Fibroblast of skin of abdomen (primary cell): ENCODE measurements at places on chromosomes 2 and 18.

DNA sequence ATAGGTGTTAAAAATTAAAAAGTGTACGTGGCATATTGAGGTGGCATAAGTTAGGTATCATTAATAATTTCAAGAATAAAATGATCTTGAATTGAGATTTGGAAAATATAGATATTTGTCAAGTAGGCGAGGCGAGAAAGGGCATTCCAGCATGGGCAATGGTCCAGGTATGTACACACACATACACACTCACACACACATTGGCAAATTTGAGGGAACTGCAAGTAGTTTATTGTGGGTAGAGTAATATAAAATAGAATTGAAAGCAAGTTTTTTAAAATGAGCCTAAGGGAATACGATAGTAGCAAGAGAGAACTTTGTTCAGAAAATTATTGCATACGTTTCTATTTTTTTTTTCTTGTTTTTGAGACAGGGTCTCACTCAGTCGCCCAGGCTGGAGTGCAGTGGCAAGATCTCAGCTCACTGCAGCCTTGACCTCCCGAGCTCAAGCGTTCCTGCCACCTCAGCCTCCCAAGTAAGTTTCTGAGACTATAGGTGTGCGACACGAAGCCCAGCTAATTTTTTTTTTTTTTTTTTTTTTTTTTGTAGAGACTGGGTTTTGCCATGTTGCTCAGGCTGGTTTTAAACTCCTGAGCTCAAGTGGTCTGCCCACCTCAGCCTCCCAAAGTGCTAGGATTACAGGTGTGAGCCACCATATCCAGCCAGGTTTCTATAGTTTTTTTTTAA lies 96.7 kb upstream of the SLC39A10 start:
- DNase-seq = no peak

- no peak for DNase-seq
Observed at GRCh38 chr2:129748250-129748649, 231.2 kb upstream of the RAB6C start.

GRCh38 chr2:30622452-30622851 lies 175.4 kb downstream of the LCLAT1 start:
- DNase-seq = no peak

DNA sequence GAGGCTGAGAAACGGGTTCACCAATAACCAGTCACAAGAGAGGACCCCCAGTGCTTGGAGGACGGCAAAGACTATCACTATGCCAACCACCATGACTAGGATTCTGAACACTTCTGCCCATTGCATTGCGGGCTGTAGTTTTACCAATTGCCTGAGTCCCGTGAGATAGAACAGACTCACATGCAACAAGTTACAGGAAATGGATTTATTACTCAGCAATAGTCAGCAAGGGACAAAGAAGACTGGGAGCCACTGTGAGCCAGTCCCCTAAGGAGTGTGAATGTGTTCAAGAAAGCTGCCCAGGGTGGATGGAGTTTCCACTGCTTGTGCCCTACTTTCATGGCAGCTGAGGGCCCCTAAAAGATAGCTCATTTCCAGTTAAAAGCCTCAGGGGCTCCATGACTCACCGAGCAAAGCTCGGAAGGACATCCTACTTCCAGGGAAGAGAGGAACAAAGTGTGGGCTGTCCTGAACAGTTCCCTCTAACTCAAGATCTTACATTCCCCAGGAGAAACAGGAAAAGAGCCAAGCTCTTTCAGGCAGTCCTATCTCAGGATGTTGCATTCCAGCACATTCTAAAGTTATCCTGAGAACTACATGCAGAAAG lies 54.4 kb downstream of the SLC4A3 start:
- peak; percentile 61 for DNase-seq

GRCh38 chr2:119422360-119423107 lies 9.1 kb upstream of the TMEM37 start:
- DNase-seq = no peak

DNA sequence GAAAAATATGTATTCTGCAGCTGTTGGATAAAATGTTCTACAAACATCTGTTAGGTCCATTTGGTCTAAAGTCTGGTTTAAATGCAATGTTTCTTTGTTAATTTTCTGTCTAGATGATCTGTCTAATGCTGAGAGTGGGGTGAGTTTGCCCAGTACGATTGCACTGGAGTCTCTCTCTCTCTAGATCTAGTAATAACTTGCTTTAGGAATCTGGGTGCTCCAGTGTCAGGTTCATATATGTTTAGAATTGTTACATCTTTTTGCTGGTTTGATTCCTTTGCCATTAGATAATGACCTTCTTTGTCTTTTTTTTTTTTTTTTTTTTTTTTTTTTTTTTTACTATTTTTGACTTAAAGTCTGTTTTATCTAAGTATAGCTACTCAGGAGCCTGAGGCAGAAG lies 10.4 kb downstream of the GCC2 start:
- no peak for DNase-seq

DNA sequence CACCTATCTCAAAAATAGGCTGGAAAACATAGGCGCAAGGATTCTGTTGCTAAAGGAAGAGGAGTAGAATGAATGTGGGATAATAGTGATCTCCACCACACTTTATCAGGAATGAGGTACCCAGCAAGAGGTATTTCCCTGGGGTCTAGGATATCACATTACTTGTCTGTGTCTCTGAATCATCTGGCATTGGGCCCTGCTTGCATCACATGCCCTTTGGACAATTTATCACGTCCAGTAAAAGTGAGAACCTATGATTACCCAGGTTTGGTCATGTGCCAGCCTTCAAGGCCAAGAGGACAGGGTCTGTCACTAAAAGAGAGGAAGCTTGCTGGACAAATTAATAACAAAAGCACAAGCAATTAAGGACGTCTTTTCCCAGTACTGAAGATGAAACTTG lies 11.4 kb upstream of the TRAPPC8 start:
- DNase-seq = peak; percentile 8

DNA sequence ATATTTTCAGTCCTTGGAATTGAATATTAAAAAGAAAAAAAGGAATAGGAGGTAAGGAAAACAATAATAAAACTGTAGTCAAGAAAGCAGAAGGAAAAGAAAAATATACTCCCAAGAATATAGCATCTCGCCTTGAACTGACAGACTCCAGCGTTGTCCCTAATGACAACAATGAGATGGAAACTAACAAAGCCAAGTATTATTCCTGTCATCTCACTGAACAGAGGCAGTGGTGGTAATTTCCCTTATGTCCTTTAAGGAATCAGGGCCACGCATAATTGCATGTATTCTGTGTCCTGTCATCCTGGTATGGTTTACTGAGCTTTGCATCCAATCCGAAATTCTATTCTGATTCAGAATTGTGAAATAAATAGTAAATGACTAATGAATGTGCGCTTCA lies 158.9 kb downstream of the LRRTM4 start:
- no peak for DNase-seq

- DNase-seq = no peak
Observed at GRCh38 chr2:5749347-5749746, 57.2 kb downstream of the SOX11 start.

DNA sequence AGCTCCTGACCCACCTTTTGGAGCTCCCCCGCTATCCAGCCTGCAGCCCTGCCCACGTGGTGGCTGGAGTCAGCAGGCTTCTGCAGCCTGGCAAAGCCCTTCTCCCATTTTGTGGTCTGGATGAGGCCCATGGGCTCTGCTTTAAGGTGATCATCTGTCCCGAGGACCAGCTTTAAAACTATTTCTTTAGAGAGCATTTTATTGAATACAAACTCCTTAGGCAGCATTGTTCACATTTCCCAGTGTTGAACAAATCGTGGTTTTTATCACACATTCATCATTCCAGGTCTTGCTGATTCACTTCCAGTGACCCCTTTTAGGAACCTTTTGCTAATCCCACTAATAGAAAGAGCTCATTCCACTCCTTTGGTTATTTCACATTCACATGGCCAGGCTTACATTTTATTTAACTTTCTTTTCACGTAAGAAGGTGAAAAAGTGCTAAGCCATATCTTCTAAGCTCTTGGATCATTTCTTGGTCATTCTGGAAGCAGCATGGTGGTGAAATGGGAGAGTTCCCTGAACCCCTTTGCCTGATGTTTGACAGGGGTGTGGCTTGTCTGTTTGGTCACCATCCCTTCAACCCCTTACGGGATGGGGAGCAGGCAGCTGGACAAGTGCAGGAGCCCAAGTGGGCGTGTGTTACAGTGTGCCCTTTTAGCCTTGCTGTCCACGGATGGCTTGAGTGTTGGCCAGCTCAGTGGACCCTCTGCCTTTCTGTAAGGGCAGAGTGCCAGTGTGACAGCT lies 80.4 kb upstream of the RAPGEF4 start:
- DNase-seq = peak; percentile 91

- DNase-seq = no peak
Observed at GRCh38 chr2:47307066-47307465, 95.9 kb upstream of the MSH2 start.

- no peak for DNase-seq
Observed at GRCh38 chr2:46303822-46304221, 6.6 kb downstream of the EPAS1 start.

- DNase-seq = peak; percentile 73
Observed at GRCh38 chr2:139079311-139079710, 299.1 kb upstream of the NXPH2 start.

DNA sequence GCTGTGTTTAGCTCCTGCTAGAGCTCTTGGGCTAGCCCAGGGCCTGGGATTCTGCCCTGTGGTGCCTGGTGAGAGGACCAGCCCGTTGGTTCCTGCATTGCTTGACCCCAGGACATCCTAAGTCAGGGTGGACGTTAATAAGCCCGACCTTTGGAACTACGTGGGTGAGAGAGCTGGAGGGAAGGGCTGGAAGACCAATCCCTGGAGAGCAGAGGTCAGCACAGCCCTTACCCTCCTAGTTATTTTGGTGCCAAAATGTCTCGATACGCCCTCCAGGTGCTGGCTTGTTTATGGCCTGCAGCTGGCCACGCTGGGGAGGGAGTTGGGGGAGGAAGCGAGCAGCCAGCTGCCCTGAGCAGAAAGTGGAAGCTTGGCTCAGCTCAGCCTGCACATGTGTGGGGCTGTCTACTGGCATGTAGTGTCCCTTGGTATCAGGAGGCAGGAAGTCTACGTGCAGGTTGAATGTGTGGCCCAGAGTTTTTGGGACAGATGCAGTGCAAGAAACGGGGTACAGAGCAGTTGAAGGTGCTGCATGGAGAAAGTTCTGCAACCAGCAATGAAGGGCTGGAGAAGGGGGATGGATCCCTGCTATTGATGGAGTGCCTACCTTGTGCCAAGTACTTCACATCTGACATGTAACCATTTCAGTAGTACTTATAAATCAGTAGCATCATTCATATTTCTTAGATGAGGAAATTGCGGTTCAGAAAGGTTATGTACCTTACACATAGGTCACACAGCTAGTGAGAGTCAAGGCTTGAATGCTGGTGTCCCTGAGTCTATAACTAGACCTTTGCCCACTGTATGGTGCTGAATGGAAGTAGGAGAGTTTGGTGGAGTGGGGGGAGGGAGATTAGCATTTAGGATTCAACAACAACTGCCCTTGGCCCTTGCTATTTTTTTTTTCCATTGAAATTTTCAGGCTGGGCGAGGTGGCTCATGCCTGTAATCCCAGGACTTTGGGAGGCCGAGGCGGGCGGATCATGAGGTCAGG lies 5.0 kb upstream of the DGKD start:
- DNase-seq = no peak

DNA sequence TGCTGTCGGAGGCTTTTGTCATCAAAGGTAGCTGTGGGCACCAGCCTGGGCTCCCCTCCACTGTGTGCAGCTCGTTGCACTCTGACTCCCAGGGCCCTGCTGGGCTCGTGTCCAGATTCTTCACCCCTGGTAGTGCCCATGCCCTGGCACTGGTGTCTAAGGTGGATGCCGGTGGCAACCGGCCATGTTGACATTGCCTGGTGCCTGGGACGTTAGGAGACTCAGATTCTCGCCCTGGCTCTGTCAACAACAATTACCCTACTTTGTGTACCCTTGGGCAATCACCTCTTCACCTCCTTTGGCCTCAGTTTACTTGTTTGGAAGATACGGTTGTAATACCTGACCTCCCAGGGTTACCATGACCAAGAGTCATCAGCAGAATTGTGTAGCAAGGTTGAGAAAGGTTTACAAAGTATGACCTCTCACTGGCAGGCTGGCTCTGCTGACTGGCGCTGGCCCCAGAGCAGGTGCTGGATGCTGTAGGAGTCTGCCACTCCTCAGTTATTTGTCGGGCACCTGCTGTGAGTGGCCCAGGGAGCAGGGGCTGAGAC lies 41.5 kb upstream of the MCFD2 start:
- no peak for DNase-seq

DNA sequence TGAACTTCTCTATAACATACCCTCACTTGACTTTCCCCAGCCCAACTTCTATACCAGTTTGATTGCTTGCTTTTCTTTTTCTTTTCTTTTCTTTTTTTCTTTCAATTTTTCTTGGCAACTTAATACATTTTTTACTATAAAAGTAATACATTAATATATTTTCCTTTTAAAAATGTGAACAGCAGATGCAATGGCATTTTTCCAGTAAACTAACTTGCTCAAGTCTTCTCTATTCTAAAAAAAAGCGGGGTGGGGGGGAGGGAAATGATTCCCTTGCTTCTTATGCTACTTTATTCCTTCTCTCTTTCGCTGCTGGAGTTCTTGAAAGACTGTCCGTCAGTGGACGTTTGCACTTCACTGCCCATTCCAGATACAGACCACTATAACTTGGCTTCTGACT lies 70.5 kb downstream of the RBMS1 start:
- DNase-seq = no peak

- DNase-seq = no peak
Observed at GRCh38 chr2:4465671-4466070, 762.3 kb downstream of the DCDC2C start.

DNA sequence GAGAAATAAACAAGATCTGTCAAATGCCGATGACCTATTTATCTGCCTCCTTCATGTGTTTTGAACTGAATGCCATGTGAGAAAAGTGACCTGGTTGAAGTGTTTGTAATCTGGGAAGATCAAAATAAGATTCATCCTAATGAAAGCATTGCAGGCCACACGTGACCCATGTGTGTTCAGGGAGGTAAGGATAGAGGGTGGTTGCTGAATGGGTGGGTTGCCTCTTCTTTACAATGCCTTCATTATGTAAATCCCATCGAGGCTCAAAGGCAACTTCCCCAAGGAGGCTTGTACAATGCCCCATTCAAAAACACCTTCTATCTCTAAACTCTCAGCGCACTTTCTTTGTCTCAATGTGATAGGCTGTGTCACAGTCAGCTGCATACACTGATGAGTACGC lies 273.1 kb downstream of the LRATD1 start:
- DNase-seq = no peak

DNA sequence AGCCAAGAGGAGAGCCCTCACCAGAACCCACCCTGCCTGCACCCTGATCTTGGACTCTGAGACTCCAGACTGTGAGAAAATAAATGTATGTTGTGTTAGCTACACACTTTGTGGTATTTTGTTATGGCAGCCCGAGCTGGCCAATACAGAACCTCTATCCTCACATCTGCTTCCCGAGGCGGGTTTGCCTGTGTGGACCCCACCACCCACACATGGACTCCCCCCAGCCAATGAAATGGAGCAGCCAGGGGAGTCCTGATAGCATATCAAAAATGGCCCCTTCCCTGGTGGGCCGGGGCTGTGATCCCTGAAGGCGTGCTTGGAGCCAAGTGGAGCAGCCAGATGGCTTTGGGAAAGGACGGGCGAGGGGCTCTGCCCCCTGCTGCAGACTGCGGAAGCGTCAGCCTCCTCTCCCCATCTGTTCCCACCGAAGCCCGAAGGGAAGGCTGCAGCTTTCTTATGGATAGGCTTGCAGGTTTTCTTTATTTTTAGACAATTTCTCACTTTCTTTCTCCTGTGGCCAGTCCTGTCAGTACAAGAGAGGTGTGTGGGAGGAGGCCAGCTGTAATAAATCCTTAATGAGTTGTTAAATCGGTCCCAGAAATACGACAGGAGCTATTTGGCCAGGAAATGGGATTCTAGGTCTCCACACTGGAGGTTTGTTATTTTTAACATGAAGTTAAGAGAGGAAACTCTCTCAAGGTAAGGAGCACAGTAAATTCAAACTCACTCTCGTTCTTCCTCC lies 34.4 kb downstream of the TEX51 start:
- no peak for DNase-seq
